CD4-positive, alpha-beta T cell treated with Interleukin-17A for 1 hour (primary cell): ENCODE measurements at places on chromosomes 1 and 21.

- DNase-seq = no peak
These were observed 1.0 kb upstream of the DIRAS3 start for GRCh38 chr1:68051475-68051874.

DNA sequence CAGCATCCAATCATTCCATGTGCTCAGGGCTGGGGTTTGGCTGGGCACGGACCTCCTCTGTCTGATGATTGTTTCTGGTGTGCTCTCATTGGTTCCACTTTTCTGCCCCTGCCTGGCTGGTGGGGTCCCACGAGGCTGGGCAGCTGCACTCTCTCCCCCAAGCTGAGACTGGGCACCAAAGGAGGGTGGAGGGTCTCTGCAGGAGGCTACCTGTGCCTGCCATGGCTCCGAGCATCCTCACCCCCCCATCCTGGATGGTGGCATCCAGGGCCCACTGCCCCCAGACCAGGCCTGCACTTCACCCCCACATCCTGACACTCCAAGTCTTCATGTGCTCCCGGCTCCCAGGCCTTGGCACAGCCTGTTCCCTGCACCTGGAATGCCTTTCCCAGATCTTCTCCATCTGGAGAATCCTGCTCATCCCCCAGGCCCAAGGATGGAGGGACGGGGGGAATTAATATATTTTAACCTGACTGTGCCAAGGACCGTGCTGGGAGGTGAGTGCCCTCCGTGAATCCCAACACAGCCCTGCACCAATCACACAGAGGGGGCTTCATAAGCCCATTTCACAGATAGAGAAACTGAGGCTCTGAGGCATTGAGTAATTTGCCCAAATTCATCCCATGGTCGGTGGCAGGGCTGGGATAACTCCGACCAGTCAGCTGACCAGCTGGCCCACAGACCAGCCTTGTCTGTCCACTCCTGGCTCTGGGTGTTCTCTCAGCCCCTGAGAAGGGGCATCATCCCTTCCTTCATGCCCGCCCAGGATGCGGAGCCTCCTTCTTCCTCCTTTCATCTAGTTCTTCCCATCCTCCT is 403.4 kb downstream of the MATN1 start:
- DNase-seq = no peak

DNA sequence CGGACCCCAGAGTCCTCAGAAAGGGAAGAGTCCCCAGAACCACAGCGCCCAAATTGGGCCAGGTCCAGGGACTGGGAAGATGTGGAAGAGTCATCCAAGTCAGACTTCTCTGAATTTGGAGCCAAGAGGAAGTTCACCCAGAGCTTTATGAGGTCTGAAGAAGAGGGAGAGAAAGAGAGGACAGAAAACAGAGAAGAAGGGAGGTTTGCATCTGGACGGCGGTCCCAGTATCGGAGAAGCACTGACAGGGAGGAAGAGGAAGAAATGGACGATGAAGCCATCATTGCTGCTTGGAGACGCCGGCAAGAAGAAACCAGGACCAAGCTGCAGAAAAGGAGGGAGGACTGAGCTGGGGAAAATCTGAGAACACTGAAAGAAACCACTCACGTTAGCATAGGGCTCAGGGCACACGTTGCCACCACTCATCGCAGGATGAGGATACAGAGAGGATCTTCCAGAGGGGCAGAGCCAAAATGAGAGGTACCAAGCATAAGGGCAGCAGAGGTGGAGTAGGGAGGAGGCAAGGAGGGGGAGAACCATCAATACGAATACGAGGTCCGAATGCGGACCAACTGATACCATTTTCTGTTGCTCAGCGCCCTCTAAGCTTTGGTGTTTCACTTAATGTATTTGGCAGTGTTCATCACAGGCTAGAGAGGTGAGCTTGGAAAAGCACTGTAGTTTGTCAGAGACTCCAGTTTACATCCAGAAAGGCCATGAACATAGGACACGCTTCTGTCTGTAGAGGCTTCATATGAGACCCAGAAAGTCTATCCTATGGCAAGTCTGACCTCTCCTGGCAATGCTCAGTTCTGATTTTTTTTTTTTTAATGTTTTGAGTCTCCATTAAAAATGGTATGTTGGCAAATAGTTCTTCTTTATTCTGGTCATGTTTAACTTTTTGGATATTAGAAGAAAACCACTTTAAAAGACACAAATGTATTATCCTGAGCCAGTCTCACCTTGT is 34.7 kb downstream of the STYXL2 start:
- peak; percentile 11 for DNase-seq

DNA sequence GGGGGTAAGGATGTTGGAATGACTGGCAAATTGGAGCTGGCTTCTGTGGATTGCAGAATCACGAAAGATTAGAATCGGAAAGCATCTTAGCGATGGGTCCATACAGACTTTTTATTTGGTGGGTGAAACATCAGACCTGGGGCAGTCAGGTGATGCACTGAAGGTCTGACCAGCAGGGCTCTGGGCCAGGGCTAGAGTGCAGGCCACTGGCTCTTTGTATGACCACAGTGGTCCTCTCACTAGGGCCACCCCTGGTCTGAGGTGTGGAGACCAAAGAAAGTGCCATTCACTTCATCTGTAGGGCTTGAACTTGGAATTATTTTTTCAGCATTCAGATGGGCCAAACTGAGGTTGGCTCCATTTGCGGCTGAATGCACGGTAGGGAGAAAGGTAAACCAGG is 306.4 kb downstream of the RPS6KC1 start:
- DNase-seq = no peak

GRCh38 chr1:19044975-19045831 is 88.7 kb upstream of the IFFO2 start:
- peak; percentile 14 for DNase-seq

DNA sequence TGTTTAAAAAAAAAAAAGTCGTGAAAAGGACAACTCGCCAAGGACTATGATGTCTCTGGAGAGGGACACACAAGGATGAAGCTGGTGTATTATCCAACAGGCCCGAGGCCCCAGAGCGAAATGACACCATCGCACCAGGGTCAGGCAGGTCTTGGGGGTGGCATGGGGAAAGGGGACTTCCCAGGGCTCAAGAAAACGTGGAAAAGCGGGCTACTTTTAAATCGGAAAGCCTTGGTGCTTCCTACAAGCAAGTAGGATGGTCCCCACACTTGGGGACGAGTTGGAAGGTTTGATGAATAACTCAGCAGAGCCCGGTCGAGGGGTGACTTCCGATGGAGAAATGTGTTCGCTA is 505 bp upstream of the GNPAT start:
- DNase-seq = no peak

- no peak for DNase-seq
These were observed 53.4 kb downstream of the TBX15 start for GRCh38 chr1:118934706-118935105.

DNA sequence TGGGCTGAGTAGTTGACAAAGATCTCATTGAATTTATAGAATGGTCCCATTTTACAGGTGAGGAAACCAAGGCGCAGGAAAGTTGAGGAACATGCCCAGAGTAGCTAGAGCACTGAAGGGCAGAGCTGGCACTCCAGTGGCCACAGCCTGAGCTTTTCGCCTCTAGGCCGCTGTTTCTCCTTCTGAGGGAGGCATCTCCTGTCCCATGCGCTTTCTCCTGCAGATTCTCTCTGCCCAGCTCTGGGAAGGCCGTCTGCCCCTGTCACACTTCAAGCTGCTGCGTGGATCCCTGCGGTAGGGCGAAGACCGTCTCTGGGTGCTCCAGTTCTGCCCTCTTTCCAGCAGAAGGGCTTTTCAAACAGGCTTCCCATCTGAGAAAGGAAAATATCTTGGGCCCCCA is 159.9 kb downstream of the ACTL8 start:
- DNase-seq = no peak

DNA sequence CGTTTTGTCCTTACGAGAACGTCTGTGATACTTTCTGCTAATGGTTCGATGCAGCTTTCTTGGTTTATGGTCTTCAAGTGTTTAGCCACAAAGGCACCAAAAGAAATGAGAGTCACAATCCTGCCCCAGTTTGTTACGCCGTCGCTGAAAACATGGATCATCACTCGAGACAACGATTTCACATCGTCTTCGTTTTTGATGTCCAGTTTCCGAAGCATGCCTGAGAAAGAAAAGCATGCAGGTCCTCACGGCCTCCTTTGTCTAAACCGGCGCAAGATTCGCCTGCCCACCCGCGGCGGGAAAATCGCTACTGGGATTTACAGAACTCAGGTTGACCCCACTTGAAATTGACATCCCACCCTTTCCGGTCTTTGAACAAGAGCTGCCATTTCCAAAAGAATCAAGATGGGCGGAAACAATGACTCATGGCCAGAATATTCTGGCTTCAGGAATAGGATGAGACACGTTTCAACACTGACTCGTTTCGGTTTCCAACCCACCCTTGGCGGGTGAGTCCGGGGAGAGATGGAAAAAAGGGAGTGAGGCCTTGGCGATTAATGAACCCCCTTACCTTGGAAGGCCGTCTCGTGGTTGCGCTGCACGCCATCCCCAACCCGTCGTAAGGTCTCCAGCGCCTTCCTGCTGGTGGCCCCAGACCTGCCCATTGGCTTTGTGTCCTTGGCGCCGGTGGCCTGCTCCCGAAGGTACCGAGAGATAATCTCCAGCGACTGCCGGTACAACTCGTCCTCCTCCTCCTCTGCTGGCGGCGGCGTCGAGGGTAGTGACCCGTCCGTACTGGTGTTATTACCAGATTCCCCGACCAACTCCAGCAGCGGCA is 919 bp downstream of the MCL1 start:
- DNase-seq = peak; percentile 68
